ENCODE measurements at places on chromosomes 1 and 21. TPM values are rescaled to one million over a fixed set of nuclear protein-coding genes. Genes with fewer than 3 reads are reported as not detected.
A peak's percentile ranks its signal among the peaks of the same experiment; 100 is the strongest.

The LMX1A gene
- not detected for polyA plus RNA-seq

The USH2A gene
- not detected for polyA plus RNA-seq

DNA sequence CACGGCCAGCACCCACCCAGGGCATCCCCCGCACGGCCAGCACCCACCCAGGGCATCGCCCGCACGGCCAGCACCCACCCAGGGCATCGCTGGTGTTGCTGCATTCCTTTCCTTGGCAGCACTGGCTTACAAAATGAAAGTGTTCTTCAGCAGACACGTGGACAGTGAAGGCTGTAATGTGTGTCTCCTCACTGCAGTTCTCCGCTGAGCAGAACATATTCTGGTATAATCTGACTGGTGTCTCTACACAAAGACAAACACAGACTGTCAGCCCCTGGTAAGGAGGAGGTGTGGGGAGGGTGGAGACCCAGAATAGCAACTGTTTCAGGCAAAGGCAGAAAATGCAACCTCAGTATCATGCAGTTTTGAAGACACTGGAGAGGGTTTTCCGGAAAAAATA is 7.3 kb downstream of the LYPD8 start:
- DNase-seq: no peak

DNA sequence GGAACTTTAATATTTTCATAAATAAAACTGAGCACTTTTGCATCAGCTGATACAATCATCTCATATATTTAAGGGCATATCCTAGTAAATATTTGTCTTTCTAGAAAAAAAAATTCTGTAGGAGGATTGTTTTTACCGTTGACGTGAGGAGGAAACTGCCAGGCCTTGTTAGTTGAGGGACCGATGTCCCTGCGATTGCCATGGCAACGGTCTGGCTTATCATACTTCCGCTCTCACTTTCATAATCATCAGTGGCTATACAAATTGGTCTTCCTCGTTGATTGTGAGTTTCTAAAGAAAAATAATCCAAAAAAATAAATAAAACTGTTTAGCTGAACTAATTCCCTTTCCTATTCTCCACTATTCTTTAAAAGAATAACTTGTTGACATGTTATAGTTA is 69.3 kb upstream of the ANGPTL3 start:
- peak; percentile 38 for DNase-seq

- DNase-seq: peak; percentile 90
Observed at GRCh38 chr1:43563876-43564539, 33.3 kb downstream of the PTPRF start.

DNA sequence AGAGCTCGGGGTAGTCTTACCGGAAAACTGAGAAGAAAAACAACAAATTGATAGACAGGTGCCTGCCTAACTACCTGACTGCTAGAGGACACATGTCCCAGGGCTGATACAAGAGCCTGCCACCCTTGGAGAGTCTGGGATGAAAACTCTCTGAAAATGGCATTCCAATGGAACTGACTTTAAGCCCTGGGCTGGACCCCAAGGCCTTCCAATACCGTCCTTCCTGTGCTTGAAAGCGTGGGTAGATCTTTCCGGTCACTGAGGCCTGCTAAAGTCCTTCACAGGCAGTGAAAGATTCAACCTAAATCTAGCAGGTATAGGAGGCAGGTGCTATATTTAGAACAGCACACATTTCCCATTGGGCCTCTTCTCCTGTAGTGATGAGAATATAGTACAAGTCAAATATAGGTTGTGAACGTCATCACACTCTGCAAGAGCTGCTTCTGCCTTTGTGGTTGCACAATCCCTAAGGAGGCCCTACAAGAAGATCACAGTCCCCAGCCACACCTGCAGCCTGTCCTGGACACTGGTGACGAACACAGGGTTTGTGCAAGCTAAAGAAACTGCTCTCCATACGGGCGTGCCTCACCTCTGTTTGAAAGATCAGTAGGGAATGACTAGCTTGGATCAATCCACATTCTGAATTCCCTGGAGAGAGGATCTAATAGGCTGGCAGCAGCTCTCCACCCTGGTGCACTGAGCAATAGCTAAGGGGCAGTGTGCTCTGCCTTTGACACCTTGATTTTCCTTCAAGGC is 876 bp upstream of the CHML start:
- DNase-seq: no peak

DNA sequence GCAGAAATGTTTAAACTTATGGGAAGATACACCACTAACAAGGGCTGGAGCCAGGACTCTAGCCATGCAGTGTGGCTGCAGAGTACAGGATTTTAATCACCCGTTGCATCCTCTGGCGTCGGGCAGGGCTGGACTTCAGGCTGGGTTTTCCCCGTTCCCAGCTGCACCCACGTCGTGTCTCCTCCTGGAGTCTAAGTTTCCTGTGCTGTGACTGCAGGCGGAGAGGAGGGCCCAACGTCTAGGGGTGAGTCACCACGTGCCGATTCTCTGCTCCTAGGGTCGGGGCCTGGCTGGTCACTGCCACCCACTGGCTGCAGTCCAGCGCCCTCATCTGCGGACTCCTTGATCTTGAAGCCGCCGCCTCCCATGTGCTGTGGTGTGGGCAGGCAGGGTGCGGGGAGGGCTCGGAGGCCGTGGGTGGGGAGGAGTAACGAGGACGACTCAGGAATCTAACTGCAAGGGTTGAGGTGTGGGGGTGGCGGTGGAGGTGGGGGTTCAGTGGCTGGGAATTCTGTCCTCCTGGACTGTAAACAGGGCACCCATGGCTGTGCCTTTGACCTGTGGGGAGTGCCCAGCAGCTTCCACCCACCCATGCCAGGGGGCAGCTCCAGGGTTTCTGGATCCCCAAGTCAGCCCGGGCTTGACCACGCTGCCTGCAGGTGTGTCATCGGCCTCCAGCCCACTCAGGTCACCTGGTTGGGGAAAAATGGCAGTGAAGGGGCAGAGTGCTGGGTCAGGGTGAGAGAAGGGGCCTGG is 77.8 kb downstream of the ALPL start:
- peak; percentile 17 for DNase-seq

- no peak for DNase-seq
Observed at GRCh38 chr1:192604979-192605620, 29.5 kb downstream of the RGS1 start.

- no peak for DNase-seq
Observed at GRCh38 chr1:240466509-240466908, 145.4 kb downstream of the GREM2 start.

DNA sequence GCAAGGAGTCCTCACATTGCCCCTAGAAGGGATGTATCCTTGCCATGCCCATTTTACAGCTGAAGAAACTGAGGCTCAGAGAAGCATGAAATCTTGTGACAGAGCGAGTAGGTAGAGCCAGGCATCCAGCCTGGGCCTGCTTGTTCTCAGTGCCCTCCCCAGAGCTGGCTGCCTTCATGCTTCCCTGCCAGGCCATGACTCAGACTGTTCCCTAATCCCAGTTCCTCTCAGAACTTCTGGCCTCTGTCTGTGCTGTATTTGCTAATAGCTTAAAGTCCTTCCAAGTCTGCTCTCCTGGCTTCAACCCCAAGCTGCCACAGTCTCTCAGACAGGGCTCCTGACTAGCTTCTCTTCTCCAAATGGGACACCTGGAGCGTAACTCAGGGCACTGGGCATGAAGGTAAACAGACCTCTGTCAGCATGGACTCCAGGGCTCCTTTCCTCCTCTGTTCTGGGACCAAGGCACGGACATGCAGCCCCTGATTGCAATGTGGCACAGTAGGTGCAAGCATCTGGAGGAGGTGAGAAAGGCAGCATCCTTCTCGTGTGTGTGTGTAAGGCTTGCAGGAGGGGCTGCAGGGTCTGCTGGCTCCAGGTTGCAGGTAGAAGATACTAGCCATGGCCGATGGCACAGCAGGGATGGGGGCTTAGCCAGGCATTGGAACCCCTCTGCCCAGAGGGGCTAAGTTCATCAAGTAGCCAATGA is 122.7 kb downstream of the HMGB4 start:
- DNase-seq: no peak

All from lung (tissue), 17 donors.